Activated CD4-positive, CD25-positive, alpha-beta regulatory T cell treated with anti-CD3 and anti-CD28 coated beads, Interleukin-2, amount 50 U/mL, for 72 hours (primary cell): ENCODE measurements at places on chromosomes 7 and 10.

- DNase-seq: no peak
These were observed 18.6 kb upstream of the RELN start for GRCh38 chr7:104008107-104008506.

- no peak for DNase-seq
These were observed 208.8 kb downstream of the KCNMA1 start for GRCh38 chr10:77428691-77429395.

GRCh38 chr7:111801277-111801676, 239.0 kb upstream of the IMMP2L start:
- no peak for DNase-seq

DNA sequence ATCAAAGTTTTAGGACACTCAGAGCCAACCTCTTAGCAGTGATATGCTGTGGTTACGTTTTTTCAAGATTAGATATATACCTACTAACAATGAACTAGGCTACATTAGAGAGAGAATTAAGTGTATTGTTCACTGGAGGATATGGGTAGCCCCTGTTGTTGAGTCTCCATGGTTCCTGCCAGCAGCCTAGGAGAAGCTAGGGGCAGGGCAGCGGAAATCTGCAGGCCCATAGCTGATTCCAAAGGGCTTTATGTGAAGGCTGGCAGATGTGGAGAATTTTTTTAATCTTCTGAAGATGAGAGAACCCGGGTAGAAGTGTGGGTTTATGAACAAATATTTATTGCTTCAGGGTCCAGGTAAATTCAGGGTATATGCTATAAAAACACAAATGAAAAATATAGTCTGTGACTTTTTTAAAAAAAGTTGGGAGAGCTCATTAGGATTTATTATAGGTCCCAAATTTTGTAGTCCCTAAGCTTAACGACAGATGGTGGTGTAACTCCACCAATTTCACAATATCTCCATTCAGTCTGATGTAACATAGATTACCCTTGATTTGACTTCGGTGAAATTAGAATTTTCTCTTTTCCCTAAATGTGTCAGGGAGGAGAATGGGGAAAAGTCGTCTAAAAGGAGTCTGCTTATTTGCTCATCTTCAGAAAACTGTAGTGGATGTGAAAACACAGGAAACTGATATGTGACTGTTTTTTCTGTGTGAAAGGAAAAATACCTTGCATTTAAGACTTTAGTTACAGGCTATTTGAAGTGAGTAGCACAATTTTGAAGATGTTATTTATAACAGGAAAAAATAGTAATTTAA, 163.0 kb upstream of the PPP1R3A start:
- no peak for DNase-seq
